ENCODE measurements at places on chromosomes 5 and 9. TPM values are rescaled to one million over a fixed set of nuclear protein-coding genes. Genes with fewer than 3 reads are reported as not detected.

DNA sequence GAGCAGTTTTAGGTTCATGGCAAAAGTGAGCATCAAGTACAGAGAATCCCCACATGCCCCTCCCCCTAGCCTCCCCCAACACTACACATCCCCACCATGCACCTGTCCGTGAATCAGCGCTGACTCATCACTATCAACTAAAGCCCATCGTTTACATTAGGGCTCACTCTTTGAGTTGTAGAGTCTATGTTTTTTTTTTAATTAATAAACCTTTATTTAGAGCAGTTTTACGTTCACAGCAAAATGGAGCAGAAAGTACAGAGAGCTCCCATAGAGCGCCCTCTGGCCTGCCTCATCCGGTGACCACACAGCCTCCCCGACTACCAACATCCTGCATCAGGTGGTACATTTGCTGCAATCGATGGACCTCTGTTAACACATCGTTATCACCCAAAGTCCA lies 47.9 kb upstream of the UNC5A start:
- no peak for DNase-seq

- DNase-seq, result no peak
Observed at GRCh38 chr9:111657051-111657450, 4.4 kb upstream of the GNG10 start.

Gene LMNB1
- 216 TPM for total RNA-seq

DNA sequence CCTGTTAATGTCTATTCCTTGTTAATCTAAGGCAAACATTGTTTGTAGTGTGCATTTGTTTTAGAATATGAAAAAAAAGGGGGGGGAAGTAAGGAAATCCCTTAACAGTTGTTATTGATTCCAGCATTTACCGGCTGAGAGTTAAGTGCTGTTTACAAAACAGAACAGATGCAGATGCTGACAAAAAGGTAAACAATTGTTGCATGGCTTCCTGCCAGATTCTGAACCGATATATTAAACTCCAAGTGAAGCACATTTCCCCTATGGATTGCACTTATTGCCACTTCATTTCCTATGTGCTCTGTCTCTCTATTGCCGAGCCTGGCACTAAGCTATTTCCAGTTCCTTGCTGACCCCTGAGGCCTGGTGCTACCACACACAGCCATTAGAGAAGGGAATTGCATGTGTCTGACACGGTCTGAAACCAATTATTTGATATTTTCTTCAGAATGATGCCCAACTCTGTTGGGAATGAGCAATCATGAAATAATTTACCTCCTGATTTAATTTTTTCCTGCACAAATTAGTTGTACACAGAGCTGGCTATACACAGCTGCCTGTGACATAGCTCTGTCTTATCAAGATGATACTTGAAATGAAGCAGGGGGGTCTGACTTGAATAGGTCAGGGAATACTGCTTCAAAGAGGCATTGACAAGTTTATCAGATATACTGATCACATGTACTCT lies 109.8 kb downstream of the KIAA0825 start:
- no peak for DNase-seq

Gene CCDC69
- total RNA-seq, result 23.8 TPM

Gene NHP2
- total RNA-seq, result 64.8 TPM

- no peak for DNase-seq
Observed at GRCh38 chr5:65101632-65102100, 332.9 kb downstream of the CWC27 start.

GRCh38 chr9:127122176-127123063 lies at the start of gene ANGPTL2:
Gene ANGPTL2, minus strand, starts transcription at chr9:127122635. Its CDS starts 13,904 bp downstream, at chr9:127108731.
- peak; percentile 69 for DNase-seq

GRCh38 chr9:93597142-93597706 lies 20.8 kb downstream of the PHF2 start:
- DNase-seq, result no peak

Gene FBLL1
- not detected for total RNA-seq

DNA sequence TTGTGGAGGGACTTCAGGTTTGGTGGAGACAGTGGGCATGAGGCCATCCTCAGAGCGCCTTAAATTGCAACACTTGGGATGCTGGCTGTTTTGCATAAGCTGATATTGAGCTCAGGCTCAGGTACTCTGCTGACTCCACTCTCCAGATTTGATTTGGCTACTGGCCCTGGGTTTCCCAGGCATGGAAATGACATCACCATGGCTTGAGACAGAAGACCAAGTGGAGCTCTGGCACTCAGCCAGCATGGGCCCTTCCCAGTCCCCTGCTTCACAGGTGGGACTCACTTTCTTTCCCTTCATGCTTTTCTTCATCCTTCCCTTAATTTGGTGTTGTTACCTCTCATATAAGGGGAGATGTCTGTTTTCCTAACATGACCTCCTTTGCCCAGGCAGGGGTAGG lies 72.0 kb upstream of the IL12B start:
- no peak for DNase-seq

DNA sequence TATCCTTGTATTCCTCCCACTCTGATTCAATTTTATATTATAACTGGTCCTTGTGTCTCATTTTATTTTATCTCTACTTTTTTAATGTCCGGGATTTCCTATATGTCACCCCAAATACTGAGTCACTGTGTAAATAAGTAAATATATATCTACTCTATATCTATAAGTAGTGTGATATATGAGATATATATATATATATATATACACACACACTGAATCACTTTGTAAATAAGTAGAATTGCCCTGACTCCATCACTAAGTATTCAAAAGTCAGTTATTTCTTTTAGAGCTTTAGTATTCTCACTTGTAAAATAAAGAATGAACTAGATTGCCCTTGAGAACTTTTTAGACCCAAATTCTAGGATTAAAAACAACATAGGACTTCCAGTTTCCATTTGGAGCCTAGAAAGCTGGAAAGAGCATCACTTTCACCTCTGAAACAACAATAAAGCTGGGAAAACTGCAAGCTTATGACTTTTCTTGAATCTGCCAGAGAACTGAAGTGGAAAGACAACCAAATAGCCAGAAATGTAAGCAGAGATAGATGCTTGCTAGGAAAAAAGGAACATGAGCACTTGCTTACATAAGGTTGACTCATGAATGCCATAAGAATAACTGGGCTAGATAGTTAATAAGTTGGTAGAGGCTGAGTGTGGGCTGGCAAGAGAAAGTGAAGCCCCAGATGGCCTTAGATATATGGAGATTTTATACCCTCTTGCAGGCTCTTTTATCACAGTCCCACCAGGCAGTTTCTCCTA lies 171.1 kb upstream of the TLX3 start:
- DNase-seq, result no peak

Gene DMRT3
- total RNA-seq, result not detected

DNA sequence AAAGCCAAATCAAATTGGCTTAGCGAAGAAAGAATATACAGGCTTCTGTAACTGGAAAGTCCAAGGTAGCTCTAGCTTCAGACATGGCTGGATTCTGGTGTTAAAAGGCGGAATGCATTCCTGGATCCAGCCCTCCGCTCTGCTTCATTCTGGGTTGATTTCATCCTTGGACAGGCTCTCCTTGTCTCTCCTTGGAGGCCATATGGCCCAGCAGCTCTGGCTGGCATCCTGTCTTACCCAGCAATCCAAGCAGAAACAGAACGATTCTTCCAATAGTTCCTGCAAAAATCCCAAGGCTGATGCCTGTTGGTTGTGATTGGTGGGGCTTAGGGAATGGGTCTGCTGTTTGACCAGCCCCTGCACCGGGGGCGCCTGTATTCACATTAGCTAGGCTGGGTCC lies 37.0 kb upstream of the SAP30L start:
- no peak for DNase-seq
